ENCODE measurements at places on chromosomes 3 and 15.
A peak's percentile ranks its signal among the peaks of the same experiment; 100 is the strongest.

DNA sequence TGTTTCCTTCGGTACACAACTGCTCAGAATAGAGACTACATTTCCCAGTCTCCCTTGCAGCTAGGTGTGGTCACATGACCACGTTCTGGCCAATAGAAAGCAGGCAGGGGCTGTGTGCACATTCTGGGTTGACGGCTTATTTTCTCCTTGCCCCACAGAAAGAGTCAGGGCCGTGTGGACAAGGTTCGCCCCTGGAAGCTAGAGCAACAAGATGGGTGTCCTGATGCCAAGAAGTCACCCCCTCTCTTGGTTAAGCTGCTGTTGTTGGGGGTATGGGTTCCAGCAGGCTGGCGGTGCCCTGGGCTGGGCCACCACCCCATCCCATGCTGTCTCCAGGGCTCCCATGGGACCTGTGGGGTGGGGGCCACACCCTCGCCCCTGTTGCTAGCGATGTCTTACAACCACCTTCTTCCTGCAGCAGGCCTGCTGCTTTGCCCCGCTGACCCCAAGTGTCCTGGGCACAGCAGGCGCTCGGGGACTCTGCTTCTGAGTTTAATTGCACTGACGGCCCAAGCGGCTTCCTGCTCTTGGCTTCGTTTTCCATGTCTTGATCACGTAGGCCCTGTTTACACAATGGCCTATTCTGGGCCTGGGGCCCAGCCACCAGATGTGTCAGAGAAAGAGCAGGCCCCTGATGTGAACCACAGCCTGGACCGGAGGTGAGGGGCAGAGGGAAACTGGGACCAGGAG, 24.9 kb downstream of the ABTB1 start:
- DNase-seq: peak; percentile 34

DNA sequence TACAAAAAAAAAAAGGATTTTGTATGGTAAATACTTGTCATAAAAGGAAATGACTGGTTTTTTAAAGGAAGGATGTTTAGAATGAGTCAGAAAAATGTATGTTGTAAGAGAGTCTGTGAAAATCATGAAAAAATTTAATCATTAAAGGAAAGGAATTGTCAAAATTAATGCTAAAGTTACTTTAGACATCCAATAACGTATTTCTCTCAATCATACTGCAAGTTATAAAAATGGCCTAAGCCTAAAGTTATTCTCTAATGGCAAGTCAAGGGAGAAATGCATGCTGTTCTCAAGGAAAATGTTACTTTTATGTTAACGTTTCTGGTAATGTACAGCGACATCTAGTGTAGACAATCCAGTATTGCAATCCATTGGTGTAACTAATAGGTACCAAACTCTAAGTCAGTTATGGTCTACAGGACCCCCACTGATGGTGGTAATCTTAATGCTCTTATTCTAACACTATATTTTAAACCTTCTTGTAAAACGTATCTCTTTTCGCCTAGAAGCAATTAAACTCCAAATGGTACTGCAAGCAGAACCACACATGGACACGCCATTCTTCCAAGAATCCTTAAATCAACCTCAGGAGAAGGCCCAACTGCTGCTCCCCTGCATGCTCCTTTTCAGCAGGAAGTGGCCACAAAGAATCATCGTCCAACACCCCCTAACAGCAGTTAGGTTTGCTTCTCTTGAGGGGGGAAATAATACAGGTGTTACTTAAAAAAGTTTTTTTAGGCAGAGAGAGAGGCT, 35.2 kb downstream of the NCEH1 start:
- DNase-seq: peak; percentile 88

DNA sequence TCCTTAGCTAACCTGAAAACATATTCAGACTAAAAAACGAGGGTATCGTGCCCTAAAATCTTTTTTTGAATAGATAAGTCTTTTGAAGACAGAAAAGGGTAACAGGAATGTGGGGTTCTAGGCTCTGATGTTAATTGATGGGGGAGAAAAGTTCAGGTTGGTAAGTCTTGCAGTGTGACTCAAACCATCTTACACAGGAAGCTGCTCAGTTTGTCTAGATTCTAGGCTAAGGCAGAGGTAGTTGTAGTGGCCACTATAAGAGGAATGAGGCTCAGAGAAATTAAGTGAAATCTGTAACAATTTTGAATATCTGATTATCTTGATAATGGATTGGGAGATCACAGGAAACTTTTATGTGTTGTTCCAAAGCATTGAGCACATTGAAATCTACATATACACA, 267.9 kb downstream of the PDCD6IP start:
- DNase-seq: no peak

DNA sequence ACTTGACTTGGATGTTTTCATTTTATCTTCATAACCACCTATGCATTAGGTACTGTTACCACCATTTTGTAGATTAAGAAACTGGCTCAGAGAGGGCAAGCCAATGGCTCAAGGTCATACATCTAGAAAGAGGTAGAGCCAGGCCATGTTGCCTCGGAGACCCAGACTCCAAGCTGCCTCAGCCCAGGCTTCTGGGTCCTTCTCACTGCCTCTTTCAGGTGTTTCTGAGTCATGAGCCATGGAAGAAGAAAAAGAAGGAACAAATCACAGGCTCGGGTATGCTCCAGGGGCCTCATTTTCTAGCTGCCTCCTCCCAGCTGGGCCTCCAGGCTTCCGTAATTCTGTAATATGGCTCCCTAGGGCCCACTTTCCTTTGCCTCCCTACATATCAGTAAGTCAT, 226.5 kb upstream of the TOPAZ1 start:
- no peak for DNase-seq

- no peak for DNase-seq
These were observed 11.1 kb downstream of the SLC6A6 start for GRCh38 chr3:14413381-14414071.

DNA sequence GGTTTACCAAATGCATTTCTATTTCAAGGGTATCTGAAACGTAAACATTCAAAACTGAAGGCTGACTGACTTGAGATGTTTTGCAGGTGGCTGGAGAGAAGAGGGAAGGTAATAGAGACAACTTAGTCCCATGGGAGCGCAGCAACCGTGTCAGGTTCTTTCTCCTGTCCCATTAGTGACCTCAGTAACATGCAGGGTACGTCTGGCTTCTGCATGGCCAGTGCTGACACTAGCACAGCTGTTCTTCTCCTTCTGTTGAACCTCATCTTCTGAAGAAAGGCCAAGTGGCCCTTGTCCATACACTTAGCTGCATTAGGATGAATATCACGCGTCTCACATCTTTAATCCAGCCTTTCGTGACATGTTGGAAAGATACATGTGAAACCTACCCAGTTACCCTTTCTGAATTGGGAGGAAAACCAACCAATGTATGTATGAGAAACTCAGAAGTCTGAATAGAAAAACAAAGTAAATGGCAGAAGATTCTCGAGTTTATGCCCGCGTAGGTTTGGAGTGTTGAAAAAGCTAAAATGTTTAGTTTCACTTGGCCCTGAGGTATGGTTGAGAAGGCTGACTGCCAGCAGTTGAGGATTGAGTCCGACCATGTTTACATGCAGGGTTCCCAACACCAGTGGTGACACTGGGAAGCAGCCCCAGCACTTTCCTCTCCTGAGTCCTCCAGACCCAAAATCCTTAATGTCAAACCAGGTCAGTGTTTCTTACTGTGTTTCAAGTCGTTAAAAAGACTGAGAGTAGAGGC, 10.3 kb downstream of the NCBP2 start:
- no peak for DNase-seq

DNA sequence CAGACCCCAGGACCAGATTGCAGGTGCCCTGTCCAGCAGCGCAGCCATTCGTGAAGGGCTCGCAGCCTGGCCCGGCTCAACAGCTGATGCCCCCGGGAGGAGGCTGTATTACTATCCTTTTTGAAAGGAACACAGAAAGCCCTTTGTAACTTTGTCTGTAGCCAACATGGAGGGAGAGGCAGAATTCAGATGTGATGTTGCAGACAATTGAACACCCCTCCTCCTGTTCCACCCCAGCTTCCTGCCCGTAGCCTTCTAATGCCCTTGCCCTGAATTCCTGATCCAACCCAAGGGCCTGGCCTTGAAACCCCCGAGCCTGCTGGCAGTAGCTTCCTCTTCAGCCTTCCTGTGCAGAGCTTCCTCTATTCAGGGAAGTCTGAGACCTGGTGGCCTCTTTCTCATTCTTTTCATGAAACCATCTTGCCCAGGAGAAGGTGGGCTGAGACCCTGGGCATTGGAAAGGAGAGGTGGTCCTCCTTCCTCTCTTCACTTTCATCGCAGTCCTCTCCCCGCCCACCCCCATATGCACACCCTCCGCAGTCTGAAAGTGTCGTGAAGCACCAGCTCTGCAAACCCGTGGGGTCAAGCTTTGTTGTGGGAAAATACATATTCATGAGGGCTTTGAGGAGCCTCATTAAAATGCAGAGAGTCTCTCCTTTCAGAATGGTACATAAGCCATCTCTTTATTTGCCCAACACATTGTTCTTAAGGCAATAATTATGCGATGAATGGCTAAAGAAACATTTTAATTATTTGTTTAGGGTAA, 109.2 kb downstream of the APBA2 start:
- DNase-seq: peak; percentile 11

DNA sequence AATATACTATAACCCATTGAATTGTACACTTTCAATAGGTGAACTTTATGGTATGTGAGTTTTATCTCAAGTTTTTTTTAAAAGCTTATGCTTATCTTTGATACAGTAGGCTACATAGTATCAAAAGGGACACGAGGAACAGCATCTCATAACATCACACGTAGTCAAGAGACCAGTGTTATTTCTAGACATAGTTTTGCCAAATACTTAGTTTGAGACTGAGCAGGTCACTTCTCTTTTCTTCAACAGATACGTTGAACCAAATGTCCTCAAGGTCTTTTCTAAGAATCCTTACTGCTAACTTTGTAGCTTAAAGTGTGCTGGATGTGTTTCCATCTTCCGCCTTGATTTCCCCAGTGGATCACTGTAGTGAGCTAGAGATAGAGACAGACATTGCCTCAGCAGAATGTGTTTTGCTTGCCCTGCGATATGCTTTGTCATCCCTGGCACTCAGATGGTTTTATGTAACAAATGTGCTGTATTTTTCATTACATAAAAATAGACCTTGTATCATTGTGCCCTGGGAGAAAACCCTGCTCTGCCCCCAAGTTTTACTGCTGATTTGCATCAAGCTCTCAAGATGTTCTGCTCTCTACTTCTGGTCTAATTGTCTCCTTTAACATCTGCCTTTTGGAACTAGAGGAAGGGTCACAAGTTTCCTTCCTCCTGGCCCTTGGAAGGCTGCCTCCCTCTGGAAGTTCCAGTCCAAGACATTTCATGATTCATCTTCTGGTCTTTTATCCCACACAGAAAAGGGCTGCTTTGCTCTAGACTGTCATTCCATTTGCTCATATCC, 426.4 kb upstream of the RGMA start:
- DNase-seq: no peak

Measured in AML-193 (cell line).